Activated CD8-positive, alpha-beta T cell treated with anti-CD3 and anti-CD28 coated beads for 36 hours (primary cell): ENCODE measurements at places on chromosomes 2 and 18.

DNA sequence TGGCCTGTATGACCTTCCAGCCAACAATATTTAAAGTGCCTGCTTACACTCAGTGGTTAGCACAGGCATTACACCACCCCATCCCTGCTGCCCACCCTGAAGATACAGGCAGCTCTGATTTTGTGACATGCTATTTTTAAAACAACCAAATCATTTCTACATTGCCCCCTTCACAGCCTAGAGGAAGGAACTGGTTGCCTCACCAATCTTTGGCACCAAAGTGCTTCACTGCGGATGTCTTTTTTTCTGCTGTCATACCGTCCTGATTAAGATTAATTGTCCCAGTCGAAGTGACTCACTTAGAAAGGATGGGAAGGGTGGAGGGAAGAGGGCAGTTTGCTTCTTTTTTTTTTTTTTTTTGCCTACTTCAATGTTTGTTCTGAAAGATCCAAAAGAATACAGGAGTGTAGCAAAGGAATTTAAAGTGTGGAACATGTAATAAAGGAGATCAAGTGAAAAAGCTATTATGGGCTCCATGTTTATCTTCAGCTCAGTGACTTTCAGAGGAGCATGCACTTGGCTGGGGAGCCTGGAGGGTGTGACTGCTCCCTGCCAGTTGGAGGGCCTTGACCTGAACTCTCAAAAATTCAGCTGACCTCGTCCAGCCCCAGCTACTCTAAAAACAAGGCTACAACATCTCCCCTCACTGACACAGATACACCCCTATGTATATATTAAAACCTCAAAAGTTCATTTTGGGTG is 501.1 kb upstream of the TNP1 start:
- H3K36me3 ChIP-seq: no peaks in the 10 kb centered on the region
- no peak for DNase-seq
- no peaks in the 10 kb centered on the region for H3K4me1 ChIP-seq
- no peak overlapping the region for H3K27ac ChIP-seq
- H3K27me3 ChIP-seq: no peaks in the 10 kb centered on the region
- H3K4me3 ChIP-seq: no peak overlapping the region

DNA sequence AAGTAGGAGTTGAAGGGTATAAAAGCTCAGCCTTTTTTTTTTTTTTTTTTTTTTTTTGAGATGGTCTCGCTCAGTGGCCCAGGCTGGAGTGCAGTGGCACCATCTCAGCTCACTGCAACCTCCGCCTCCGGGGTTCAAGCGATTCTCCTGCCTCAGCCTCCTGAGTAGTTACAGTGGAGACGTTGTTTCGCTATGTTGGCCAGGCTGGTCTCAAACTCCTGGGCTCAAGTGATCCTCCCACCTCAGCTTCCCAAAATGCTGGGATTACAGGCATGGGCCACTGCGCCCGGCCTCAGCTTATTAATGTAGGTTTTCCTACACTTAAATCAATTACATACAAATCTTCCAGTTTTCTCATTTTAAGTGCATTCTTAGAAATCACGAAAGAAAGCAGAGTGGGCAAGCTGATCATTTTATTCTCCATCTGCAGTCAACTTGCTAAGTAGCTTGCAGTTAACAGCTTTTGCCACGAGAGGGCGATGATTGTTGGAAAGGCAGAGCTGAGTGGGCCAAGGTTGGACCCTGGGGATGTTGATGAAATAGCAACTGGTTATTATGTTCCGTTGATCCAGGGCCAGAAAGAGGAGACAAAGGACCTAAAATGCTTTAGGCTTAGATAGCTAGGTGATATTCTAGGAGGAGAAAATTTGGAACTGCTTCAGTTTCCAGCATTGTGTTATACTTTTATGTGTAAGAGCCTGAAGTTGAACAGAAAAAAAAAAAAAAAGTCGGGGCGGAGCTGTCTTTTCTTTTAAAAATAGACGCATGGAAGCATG is 234.4 kb upstream of the EPAS1 start:
- H3K4me3 ChIP-seq: no peak overlapping the region
- no peak overlapping the region for H3K27ac ChIP-seq
- no peaks in the 10 kb centered on the region for H3K36me3 ChIP-seq
- peaks cover 9% of the 10 kb centered on the region for H3K4me1 ChIP-seq
- peak; percentile 87 for DNase-seq

DNA sequence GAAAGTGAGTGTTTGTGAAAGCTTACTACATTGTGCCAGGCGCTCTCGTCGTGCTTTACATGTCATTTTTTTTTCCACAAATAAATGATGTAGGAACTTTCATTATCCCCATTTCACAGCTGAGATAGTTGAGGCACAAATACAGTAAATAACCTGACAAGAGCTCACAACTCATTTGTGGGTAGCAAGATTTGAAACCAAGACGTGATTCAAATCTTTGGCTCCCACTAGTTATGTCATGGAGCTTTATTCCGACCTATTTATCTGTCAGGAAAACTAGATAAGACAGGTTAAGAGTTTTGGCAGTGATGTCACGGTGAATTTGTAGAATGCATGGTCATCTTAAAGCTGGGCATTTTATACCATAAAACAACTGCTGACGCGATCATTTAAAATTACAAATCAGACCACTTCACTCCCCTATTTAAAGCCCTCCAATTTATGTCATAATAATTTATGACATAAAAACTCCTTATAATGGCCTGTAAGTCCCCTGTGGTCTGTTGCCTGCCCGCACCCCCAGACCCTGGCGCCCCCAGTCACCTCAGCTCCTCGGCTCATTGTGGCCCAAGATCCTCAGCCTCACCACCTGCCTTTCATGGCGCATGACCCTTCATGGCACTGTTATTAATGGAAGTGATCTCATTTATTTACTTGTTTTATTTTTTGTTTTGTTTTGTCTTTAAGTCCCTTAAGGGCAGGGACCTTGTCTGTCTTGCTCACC is 678 bp upstream of the ZNF24 start:
- H3K27me3 ChIP-seq: no peaks in the 10 kb centered on the region
- H3K27ac ChIP-seq: peak overlapping the region; percentile 95
- peaks cover 17% of the 10 kb centered on the region for H3K36me3 ChIP-seq
- H3K4me1 ChIP-seq: peaks cover 36% of the 10 kb centered on the region
- H3K4me3 ChIP-seq: peak overlapping the region; percentile 92
- no peak for DNase-seq

GRCh38 chr2:136207665-136208064 is 89.7 kb upstream of the CXCR4 start:
- no peak overlapping the region for H3K4me3 ChIP-seq
- H3K36me3 ChIP-seq: peaks cover 3% of the 10 kb centered on the region
- no peak for DNase-seq
- H3K4me1 ChIP-seq: peaks cover 47% of the 10 kb centered on the region

GRCh38 chr2:16588565-16588964 is 77.1 kb downstream of the CYRIA start:
- H3K36me3 ChIP-seq: no peaks in the 10 kb centered on the region
- no peak overlapping the region for H3K27ac ChIP-seq
- H3K4me1 ChIP-seq: no peaks in the 10 kb centered on the region
- DNase-seq: no peak
- H3K27me3 ChIP-seq: peaks cover 1% of the 10 kb centered on the region
- H3K4me3 ChIP-seq: no peak overlapping the region

GRCh38 chr2:158179660-158180059 is 78.0 kb downstream of the UPP2 start:
- H3K4me1 ChIP-seq: no peaks in the 10 kb centered on the region
- no peak for DNase-seq
- peaks cover 29% of the 10 kb centered on the region for H3K27me3 ChIP-seq
